ENCODE measurements at places on chromosomes 4 and X. TPM values are rescaled to one million over a fixed set of nuclear protein-coding genes. Genes with fewer than 3 reads are reported as not detected.

GRCh38 chr4:22014222-22014741 lies 65.7 kb upstream of the KCNIP4 start:
- DNase-seq = no peak

- peak; percentile 71 for DNase-seq
These were observed 44.3 kb downstream of the NYX start for GRCh38 chrX:41491267-41492004.

DNA sequence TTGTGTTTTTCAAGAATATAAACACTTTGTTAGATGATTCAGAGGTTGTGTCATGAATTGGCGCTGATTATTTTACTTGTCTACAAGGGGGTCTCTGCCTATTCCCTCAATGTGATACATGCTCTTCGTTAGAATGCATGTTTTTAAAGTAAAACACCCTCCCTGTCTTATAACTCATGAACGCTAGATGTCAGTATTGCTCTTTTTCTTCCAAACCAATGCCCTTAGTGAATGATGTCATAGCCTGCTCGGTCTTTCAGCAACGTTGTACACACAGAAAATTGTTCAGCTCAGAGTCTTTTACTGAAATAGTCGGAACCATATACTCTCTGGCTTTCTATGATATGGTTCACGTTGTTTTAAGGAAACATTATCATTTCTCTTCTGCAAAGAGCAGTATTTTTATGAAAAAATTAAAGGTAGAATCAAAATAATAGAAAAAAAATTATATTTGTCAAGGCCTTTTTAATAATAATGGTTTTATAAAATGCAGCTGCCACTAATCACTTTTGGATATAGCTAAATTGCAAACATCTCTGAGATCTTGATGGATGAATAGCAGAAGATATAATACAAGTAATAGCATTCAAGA lies 292.9 kb downstream of the TLL1 start:
- DNase-seq = peak; percentile 79

DNA sequence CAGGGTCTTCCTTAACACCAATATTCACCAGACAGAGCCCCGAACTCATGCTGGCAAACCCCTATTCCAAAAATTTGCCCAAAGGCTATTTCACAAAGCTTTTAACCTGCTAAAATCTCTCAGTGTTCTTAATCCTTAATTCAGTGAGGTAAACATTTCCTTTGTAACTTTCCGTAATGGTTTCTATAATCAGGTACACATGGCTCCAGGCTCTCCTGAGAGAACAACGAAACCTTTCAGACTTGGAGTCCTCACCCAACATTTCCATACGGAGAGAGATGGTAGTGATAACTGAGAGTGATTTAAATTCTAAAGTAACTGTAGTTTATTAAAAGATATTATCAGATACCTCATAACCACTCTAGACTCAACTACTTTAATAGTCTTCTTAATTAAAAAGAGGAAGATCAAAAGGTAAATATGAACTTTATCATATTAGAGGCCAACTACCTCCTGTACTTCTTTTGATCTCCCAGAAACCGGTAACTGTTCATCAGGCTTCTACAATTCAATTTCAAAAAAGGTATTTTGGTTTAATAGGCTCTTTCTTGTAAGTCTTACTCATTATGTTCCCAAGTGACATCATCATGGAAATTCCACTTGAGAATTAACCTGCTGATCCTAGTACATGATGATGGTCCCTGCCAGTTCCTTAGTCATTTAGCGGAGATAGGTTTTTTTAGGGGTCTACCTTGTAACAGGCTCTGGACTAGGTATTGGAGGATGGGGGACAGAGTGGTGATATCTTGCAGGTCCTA lies 91.4 kb upstream of the UCP1 start:
- DNase-seq = no peak

GRCh38 chr4:163662768-163663167 lies 168.3 kb downstream of the TMA16 start:
- no peak for DNase-seq

DNA sequence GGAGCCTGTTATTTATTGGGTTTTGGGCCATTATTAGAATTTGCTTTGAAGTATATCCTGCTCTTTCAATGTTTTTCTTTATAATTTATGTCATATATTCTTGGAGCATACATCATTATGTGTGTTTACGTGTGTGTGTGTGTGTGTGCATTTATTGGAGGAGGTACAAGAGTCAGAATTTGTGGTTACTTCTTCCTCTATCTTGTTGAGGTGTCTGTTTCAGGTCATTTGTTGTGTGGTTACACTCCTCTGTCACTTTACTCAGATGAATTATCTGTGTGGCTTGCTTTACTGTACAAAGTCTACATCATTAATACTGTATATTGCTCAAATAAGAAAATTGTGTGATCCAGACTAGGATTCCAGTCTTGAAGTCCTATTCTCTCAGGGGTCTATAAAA lies 1957.4 kb upstream of the TENM3 start:
- DNase-seq = no peak

The BEX1 gene
- 52.2 TPM for total RNA-seq

The GLA gene
- 48.3 TPM for total RNA-seq

The PRIMPOL gene
- total RNA-seq = 22.4 TPM

The CNKSR2 gene
- total RNA-seq = 54.5 TPM

Measured in neural progenitor cell (in vitro differentiated cells).